ENCODE measurements at places on chromosomes 5 and 9. TPM values are rescaled to one million over a fixed set of nuclear protein-coding genes. Genes with fewer than 3 reads are reported as not detected.

LCN15 gene
- not detected for total RNA-seq

C5orf46 gene
- not detected for total RNA-seq

SNCB gene
- not detected for total RNA-seq

BHMT2 gene
- total RNA-seq, result not detected

FAXDC2 gene
- total RNA-seq, result not detected

SCGB3A2 gene
- total RNA-seq, result not detected

PSIP1 gene
- total RNA-seq, result 134 TPM

AMACR gene
- 5.8 TPM for total RNA-seq

PCDHB2 gene
- not detected for total RNA-seq

SPACA9 gene
- total RNA-seq, result 2.4 TPM

ACTBL2 gene
- not detected for total RNA-seq

PKD2L2 gene
- total RNA-seq, result 0.63 TPM

N4BP3 gene
- 47.2 TPM for total RNA-seq

Data from B cell (primary cell).